ENCODE measurements at places on chromosomes 5 and 9. TPM values are rescaled to one million over a fixed set of nuclear protein-coding genes. Genes with fewer than 3 reads are reported as not detected.

The CDHR2 gene
- 57.9 TPM for polyA plus RNA-seq

GRCh38 chr5:179916523-179916922 is 8.8 kb upstream of the TBC1D9B start:
- DNase-seq = no peak

DNA sequence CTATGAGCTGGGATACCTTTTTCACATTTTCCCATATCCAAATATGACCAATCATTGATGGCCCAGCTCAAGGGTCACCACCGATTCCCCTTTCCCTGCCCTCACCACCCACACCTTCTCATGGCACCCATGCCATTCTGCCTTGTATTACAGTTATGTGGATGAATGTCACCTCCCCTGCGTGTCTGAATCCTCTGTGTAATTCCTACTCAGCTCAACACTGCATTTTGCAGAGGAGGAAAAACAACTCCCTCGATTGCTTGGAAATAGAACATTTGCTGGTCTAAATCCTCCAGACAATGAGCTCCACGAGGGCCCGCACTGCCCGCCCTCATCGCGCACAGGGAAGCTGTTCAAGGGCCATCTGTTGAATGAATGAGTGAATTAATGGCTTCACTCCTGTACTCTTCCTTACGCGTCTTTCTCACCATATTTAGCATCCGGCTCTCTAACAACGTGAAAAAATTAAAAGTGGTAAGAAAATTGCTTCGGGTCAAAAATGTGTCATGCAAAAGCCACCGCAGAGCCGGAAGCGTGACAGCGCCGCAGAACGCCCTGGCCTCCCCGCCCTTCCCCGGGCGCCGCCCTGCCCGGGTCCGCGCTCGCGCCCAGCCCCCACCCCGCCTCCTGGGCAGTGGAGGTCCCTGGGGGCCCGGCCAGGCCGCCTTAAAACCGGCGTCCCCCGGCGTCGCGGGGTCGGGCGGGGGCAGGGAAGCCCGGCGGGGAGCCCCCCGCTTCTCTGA is 704 bp downstream of the SUSD1 start:
- DNase-seq = no peak

GRCh38 chr5:34530637-34531036 is 125.5 kb upstream of the RAI14 start:
- no peak for DNase-seq

DNA sequence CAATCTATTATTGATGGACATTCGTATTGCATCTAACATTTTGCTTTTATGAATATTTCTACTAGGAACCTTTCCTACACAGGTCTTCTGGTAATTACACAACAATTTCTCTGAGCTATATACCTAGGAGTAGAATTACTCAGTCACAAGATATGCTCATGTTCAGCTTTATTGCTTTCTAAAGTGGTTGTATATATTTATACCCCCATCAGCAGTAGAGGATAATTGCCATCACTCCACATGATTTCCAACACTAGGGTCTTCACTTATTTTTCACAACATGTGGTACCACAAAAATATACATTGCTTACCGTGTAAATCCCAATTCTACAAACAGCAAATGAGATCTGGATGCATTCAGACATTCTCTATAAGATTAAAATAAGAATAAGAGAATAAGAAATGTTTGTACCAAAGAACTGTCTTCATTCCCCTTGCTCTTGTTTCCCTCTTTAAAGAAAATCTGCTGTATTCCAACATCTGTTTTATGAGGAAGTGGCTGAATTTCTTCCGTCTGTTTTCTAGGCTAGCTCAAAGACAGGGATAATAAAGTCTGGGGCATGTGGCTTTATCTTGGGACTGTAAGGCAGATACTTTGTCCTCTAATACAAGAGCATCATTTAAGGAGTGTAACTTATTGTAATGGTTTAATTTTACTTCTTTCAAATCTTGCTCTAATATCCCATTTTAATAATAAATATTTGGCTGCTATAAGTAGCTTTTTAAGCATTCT is 28.2 kb downstream of the ARL15 start:
- no peak for DNase-seq

- DNase-seq = no peak
Measured at GRCh38 chr5:112024769-112025168, 267.8 kb upstream of the NREP start.

- no peak for DNase-seq
Measured at GRCh38 chr5:117982691-117983090, 1005.7 kb downstream of the DTWD2 start.
